A549 (cell line): ENCODE measurements at places on chromosomes 6 and 20.

- no peak for DNase-seq
Measured at GRCh38 chr6:27742833-27743573, 169.2 kb downstream of the OR2B2 start.

GRCh38 chr6:104653781-104654180 is 205.9 kb downstream of the HACE1 start:
- no peak for DNase-seq

DNA sequence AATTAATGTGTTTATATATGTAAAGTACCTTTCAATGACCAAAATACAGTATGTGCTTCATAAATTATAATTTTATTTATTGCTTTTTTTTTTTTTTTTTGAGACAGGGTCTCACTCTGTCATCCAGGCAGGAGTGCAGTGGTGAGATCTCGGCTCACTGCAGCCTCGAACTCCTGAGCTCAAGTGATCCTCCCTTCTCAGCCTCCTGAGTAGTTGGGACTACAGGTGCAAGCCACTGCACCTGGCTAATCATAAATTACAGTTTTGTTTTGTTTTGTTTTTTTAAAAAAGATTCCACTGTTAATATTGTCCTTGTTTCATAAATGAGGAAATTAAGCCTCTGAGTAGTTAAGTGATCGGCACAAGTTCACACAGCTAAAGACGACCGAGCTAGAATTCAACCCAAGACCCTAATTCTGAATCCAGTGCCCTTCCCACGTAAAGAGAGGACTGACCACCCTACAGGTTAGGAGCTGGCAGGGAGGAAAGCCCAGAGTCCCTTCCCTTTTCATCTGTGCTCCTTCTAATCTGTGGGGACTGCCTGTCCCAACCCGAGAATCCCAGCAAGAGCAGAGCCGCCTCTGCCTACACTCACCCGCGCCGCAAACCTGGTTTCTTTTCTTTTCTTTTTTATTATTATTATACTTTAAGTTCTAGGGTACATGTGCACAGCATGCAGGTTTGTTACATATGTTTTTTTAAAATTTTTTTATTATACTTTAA is 8.5 kb upstream of the GDF5 start:
- DNase-seq: no peak

DNA sequence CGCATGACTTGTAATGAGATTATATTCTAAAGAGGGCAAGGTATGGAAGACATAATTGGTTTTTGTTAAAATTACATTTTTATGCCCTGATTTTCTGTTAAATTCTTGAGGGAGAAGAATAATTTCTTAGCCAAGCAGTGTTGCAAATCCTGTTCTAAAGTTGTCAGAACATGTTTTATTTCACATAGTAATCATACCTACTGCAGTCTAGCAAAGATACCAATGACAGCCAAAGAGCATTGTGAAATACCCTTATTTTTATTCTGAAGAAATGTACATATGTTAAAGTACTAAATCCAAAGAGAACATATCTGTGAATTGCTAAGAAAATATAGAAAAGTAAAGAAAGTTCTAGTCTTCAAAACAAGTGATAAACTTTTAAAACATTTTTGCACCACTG is 39.6 kb upstream of the SMIM8 start:
- no peak for DNase-seq

DNA sequence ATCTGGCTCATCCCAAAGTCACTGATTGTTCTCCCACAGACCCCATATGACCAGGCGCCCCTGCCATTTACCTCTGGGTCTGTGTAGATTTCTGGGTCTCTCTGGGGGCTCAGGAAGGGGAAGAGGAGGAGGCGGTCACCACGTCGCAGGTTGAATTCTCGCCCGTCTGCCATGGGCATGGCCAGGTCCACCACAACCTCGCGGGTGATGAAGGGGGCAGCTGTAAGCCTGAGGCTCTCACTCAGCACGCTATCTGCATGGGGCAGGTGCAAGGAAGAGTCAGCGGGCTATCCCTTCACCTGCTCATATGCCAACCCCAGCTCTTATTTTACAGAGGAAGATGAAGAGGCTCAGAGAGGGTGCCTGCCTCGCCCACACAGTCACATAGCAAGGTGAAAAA is 30.5 kb upstream of the KCNB1 start:
- DNase-seq: no peak

- no peak for DNase-seq
Measured at GRCh38 chr6:157912326-157912725, 69.3 kb upstream of the SYNJ2 start.

- no peak for DNase-seq
Measured at GRCh38 chr6:105755885-105756284, 330.3 kb upstream of the PRDM1 start.

DNA sequence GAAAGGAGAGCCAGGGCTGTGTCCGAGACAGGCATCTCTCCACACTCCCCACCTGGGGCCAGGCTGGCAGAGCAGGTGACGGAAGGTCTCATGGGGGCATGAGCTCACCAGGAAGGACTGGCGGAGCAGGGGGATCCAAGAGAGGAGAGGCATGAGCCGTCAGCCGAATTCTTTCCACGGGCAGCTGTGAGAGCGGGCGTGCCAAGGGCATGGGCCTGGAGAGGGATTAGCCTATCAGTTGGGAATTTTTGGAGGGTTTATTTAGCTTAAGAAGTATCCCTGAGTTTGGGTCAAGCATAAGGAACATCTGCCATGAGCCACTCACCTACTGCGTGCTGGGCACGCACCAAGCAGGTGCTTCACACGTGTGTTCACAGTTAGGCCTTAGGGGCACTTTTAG is 60.2 kb upstream of the ZNFX1 start:
- DNase-seq: no peak

DNA sequence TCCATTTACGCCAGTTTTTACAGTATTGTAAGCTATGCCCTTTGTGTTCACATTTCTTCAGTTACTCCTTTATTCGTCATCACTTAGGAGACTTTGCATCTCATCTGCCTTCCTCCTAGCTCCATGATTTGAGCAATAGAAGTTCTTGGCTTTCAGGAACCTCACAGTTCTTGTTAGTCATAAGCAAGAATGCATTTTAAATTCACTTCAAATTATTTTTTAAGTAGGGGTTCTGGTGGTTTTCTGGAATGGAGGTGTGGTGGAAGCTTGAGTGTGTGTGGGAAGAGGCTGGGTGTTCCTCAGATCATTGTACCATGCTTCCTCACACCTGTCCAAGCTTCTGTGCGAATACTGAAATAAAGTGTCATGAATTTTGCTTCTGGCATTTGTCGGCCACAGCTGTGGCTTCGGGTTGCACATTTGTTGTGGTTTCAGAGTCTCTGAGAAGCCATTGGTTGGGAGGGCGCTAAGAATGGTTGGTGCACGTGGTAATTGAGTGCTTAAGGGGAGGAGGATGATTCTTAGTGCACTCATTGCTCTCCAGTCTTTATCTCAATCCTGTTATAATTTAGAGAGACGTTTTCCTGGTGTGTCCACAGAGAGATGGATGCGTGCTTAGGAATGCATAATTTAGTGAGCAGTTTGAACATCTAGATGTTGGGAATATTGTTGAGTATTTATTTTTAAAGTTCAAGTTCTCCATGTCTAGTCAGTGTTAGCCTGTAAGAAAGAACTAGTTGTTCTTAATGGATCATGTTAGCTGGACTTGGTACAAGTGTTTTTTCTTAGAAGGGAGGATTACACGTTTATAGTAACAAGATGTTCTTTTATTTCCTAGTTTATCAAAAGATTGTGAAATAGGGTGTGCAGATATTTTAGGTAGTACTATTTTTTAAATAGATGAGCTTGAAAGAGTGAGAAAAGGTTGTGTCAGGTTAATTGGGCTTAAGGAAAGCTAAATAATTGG is 31.9 kb downstream of the FOXO3 start:
- no peak for DNase-seq

DNA sequence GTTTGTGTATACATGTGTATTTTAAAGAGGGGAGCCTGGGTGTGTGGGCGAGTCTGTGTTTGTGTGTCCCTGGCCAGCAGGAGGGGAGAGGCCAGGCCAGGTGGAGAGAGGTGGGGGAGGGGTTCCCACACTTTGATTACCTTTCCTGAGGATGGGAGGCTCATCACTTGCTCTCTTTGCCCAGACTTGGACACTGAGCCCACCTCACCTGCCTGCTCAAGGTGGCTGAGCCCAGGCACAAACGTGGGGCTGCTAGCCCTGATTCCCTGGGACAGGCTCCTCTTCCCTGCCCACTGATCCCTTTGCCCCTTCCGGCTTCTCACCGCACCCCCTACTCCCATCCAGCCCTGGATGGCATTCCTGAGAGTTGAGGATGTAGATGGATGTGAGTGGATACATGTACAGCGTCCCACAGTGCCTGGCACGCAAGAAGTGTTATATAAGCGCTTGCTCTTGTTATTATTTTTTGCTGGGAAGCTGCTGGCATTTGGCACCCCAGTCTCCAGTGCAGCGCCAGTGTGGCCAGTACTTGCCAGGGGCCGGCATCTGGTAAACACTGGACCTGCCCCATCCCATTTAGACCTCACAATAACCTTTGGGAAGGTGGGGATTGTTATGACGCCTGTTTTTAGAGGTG is 2.7 kb downstream of the CEBPB start:
- no peak for DNase-seq
